AG04449 (cell line): ENCODE measurements at places on chromosomes 1 and 21.

DNA sequence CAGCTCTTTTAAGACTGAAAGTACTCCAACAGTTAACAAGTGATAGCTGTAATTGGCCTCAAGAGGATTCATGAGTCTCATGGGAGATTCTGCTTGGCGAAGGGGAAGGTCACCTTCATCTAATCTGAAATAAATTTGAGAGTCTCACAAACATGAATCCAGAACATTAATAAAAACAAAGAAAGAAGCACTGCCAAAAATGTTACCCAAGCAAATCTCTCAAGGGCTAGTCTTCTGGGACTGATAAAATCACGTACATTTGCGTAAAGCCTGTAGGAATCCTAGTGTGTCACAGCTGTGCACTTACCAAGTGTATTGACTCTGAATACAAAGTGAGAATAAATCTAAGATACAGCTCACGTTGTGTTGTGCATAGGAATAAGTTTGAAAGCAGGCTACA lies 21.2 kb upstream of the NUF2 start:
- no peak for DNase-seq

DNA sequence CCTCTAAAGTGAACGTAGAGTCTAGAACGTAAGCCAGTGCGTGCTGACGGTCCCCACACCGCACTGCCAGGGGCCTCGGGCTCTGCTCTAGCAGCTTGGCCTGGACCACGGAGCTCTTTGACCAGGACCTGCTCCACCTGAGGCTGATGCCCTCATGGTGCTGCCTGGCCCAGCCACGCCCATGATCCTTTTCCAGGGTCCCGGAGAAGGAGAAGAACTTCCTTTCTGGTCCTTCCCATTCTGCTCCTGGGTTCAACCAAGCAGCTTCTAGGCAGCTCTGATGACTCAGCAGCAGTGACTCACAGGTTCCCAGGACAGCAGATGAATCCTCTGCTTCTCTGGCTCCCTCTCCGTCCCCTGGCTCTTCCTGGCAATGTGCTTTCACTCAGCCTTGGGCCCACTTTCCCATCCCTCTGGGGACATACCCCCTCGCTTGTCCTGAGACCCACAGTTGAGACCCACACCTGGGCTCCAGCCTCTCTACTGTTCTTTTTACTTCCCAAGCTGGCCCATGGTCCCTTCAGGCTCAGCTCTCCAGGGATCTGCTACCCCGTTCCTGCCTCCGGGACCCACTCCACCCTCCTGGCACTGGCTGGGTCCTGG lies 246.3 kb upstream of the RAB4A start:
- peak; percentile 28 for DNase-seq

- no peak for DNase-seq
Observed at GRCh38 chr1:108634521-108634920, 26.4 kb downstream of the HENMT1 start.

DNA sequence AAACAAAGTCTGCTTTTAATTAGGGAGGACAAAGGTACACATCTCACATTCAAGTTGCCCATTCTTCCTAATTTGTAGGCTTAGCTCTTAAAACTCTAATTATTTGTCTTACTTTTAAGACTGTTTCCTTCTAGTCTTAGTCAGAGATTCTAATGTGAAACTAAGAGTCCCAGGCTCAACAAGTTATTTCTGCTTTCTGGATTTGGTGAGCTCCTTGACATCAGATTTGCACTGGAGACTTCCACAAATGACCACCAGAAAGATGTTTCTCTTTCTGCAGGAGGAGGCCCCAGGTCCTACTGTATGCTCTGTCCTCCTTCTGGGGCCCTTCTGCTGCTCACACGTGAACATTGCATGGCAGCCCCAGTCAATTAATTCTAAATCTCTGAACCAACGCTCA lies 194.2 kb upstream of the JUN start:
- no peak for DNase-seq

DNA sequence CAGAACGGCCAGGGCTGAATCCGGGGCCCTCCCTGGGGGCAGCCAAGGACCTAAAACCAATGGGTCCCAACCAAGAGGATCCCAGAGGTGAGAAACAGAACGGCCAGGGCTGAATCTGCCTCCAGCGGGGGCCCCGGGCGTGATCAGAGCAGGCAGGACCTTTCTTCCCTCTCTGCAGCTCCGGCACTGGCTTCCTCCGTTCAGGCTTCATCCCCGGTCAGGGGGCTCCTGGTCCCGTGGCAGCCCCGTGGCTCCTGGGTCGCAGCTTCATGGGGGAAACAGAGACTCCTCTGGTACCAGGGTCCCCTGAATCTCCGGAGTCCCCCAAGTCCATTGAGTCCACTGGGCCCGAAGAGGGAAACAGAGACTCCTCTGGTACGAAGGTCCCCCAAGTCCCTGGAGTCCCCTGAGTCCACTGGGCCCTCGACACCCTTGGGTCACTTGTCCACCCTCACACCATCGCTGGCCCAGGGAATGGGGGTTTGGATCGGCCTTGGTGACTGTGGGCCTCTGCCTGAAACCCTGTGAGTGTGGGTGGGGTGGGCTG lies 60.1 kb downstream of the PRKCZ start:
- no peak for DNase-seq

GRCh38 chr1:66336641-66336990 lies 197.3 kb upstream of the SGIP1 start:
- no peak for DNase-seq
